Endothelial cell of coronary artery (primary cell): ENCODE measurements at places on chromosomes 1 and 21. TPM values are rescaled to one million over a fixed set of nuclear protein-coding genes. Genes with fewer than 3 reads are reported as not detected.

The TFF2 gene
- total RNA-seq, result not detected in 2 replicates

The GJA5 gene
- total RNA-seq, result 43.9 and 97.3 TPM in 2 replicates

The OXCT2 gene
- 1.7 and 2.5 TPM in 2 replicates for total RNA-seq

The TNFRSF18 gene
- total RNA-seq, result 0.28 TPM in 1 of 2 replicates, not detected in the other

The RNF207 gene
- 3.3 and 16.1 TPM in 2 replicates for total RNA-seq
